ENCODE measurements at places on chromosomes 3 and 15.

GRCh38 chr3:98577178-98577895 is 16.1 kb downstream of the CPOX start:
- no peak for DNase-seq

DNA sequence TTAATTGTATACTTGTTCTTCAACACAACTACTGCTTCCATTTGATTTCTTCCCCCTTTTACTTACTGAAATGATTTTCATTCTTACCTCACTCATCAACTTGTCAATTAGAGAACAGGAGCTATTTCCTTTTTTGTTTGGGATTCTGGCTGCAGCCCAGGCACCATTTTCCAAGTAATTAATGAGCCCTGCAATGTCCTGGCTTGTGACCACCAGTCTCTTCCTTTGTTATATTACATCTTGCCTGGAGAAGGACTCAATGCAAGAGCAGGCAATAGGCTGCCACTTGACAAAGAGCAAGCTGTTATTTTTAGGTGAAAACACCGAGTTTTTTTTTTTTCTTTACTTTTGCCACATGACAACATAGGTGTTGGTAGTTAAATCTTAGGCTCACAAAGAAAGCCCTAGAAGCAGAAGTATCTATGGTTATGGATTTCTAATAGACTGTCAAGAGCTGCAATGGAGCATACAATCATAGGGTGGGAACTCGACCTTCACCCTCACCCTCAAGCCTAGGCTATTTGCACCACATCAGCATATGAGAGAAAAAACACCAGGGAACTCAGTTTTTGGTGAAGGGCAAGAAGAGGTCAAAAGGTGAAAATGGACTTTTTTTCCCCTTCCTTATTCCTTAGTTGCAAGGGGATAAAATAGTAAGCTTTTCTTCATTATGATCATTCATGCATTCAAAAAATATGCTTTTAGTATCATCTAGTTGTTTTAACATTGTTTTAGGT is 114.9 kb downstream of the TNIK start:
- no peak for DNase-seq

DNA sequence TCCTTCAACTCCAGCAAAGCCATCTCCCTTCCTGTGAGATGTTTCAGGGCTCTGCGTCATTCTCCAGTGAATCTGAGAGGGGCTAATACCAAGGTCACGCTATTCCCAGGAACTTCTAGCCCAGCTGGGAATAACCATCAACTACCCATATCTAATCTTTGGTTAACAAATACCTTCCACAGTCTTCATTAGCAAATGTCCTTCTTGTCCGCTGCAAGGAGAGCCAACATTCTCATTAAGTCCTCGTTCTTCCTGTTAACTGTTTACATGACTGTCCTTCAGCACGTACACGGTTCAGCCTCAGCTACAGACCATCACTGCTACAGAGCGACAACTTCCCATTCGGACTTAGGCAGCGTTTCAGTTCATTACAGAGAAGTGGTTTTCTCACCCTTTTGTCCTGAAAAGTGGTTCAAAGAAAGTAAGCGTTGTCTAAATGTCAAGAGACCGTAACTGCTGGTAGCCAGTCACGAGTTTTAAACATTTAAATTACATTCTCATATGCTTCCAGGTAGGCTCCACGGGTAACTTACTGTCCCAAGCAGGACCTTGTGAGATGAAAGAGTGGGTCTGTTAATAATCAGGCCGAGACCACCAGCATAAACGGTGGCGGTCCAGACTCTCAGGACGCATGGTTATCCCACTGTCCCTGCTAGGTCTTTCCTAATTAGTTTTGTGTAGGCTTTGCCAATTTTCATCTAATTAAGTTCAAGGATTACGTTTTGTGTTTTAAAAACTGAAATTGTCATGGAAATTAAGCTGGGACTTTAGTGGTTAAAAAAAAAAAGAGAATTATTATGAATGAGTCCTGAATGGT is 63.8 kb downstream of the CHSY1 start:
- DNase-seq = no peak

- no peak for DNase-seq
These were observed 583.8 kb upstream of the NECTIN3 start for GRCh38 chr3:110487840-110488239.

DNA sequence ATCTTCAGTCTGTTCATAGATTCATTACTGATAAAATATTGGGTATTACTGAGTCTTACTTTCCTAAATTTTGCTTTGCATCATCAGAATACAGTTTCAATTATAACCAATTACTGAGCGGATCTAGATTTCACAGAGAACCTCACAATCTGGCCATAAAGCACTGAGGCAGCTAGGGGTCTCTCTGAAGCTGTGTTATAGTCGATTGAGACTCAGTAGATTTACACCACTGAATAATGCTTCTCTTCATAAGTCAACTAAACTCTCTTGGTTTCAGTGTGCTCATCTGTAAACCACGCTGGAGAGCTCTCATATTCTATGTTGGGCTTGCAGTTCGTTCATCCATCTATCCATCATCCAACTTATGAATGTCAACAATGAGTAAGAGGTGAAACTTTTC is 180.6 kb downstream of the GREM1 start:
- no peak for DNase-seq

GRCh38 chr3:3085782-3086181 is 24.4 kb downstream of the IL5RA start:
- DNase-seq = no peak

DNA sequence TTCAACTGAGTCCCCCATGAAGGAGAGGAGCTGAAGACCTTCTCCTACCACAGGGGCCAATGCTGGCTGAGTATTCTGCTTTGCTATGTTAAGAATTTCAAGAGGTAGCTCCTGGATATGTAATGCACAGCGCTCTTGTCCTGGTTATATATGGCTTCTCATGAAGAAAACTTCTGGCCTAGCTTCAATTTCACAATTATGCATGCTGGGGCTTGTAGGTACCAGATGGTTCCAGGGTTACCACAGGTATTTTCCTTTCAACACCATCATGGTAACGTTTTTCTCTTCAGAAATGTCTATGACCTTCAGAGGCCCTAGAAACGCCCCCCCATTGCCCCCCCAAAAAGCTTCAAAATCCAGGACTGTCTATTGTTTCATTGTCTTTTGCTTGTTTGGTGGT is 311.7 kb upstream of the ICE2 start:
- no peak for DNase-seq

DNA sequence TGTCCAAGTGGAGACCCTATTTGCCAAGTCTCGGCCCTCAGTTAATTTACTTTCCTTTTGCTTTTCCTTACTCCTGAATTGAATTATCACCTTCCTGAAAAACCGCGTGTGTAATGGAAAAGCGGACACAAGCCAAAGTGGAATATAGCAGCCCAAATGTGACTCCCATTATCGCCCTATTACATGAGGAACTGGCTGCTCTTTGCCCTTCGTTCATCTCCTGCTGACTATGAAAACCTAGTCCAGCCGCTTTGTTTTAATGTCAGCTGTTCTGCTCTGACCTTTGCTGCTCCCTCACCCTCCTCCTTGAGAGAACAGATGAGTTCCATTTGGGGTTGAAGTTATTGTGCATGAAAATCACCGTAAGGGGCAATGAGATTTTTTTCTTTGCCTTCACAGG is 632.7 kb upstream of the SUCLG2 start:
- no peak for DNase-seq

GRCh38 chr3:72077473-72078259 is 292.7 kb upstream of the PROK2 start:
- DNase-seq = no peak

GRCh38 chr15:78757636-78757905 is 53.7 kb downstream of the ADAMTS7 start:
- DNase-seq = no peak

DNA sequence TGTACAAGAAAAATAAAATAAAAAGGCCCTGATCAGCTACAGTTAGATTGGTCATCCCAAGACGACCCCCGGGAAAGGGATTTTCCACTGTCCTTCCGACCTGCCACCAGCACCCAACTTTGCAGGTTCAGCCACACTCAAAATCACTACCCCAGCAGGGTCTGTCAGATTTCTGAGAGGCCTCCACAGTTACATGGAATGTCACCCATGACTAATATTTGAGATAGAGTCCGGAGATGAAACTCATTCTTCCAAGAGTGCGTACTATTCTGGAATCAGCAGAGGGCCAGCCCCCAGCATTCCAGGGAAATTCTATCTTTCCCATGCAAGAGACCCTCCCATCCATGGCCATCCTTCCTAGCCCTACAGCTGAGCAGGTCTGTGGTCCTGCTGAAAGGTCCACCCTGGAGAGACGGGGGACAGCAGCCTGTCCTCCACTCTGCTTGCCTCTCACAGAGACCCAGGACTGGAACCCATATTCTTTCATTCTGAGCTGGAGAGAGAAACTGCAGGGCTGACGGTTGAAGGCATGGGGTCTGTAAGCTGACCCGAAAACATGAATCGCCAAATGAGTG is 5.8 kb downstream of the LIPC start:
- DNase-seq = no peak

GRCh38 chr3:120144267-120144666 is 50.0 kb upstream of the GSK3B start:
- no peak for DNase-seq

DNA sequence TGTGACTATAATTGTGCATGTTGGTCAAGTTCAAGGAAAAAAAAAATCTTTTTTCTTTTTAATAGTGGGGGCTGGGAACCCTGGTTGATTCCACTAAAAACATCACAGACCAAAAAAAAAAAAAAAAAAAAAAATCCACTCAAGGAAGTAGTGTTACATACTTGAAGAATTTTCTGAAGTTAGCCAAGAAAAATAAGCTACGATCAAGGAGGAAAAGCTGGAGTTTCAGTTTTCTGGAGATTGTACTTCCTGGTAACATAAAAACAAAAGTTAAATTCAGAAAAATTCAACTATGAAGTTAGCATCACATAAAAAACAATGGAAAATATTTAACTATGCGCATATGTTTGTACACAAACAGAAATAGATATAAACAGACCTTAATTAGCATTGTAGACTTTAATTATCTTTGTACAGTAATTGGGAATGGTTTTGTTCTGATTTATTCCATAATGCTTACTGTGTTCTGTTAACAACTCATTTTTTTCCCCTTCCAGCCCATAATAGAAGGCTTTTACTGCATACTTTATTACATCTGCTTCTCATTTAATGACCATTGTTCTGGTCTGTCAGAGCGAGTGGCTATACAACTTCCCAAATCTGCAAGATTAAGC is 194.3 kb downstream of the RORA start:
- DNase-seq = no peak

GRCh38 chr3:51539291-51539941 is 897 bp downstream of the RAD54L2 start:
- peak; percentile 31 for DNase-seq

GRCh38 chr15:79635897-79636561 is 203.9 kb downstream of the MINAR1 start:
- no peak for DNase-seq

GRCh38 chr15:81532001-81532400 is 158.0 kb upstream of the TMC3 start:
- DNase-seq = no peak

- DNase-seq = no peak
These were observed 46.8 kb downstream of the SST start for GRCh38 chr3:187623285-187623814.

DNA sequence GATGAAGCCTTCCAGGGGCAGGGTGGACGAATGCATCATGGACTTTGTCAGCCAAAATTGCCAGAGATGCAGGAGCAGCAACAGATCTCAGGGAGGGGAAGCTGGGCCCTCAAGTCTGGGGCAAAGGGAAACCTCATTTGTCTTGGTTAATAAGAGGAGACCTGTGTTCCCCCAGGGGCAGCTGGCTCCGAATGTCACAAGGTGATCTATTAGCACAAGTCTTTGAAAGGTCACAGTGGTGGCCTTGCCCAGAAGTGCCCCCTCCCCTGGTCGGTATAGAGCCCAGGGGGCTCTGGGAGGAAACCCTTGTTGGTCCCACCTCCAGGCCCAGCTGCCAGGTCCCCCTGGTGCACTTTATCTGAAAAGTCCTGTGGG is 46.2 kb downstream of the ABTB1 start:
- DNase-seq = no peak

DNA sequence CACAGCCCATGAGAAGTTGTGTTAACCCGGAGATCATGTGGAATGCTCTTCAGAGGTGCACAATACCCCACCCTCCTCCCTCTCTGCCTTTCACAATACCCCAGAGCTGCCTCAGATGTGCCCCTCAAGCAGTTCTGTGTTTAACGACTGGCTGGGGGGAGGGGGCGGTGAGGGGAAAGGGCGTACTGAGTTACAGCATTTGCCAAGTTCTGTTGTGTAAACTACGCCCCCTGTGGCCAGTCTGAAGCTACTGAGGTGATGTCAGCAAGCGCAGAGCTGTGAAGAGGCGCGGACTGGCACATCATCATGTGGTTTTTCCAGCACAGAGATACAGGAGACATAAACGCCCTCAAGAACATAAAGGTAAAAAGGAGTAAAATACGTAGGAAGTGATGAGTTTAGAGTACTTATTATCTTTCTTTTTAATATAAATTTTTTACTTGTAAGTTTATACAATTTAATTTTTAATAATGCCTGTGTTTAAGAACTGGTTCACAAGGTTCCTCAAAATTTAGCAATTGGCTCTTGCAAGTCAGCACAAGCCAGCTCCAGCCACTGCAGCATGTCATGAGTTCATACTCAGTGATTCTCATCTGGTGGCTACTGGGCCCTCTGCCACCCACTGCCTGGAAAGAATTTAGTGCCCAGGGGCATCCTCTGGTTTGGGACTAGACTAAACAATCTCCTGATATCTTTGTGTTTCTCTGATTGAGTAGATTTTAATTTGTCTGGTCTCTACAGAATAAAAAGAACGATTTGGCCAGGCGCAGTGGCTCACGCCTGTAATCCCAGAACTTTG is 1.7 kb downstream of the EPB42 start:
- DNase-seq = no peak

DNA sequence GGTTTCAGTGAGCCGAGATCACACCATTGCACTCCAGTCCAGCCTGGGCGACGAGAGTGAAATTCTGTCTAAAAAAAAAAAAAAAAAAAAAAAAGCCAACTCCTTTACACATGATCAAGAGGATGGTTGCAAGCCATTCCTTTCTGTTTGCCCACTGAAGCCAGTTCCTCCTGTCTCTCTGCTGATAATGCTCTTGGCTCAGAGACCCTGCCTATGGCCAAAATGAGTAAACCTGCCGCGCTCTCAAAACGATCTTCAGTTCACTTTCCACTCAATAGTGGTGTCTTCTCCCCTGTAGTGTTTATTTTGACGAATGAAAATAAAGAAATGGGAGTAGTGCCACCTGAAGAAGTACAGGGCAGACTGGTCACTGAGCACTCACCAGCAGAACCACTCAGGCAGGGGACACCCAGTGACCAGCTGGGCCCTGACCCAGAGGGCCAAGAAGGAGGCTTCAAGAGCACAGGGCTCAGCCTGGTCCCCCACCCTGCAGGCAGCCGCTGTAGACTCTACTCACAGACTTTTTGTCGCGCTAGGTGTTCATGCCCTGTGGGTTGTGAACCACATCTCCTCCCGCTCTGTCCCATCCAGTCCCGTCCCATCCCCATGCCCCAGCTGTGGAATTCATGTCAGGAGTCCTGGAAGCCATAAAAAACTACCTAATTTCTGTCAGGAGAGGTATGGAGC is 23.6 kb downstream of the GRAMD2A start:
- DNase-seq = no peak

GRCh38 chr3:70608434-70608833 is 296.0 kb upstream of the MDFIC2 start:
- DNase-seq = no peak

GRCh38 chr3:71388535-71389120 is 194.9 kb downstream of the FOXP1 start:
- no peak for DNase-seq

All from activated CD4-positive, CD25-positive, alpha-beta regulatory T cell treated with anti-CD3 and anti-CD28 coated beads, Interleukin-2, amount 50 U/mL, for 72 hours (primary cell).